Placental epithelial cell (primary cell): ENCODE measurements at places on chromosomes 3 and 15. TPM values are rescaled to one million over a fixed set of nuclear protein-coding genes. Genes with fewer than 3 reads are reported as not detected.

GALNT15 gene
- total RNA-seq, result 0.11 TPM in 1 of 2 replicates, not detected in the other

RNF7 gene
- total RNA-seq, result 42.4 and 64.0 TPM in 2 replicates

LRRC15 gene
- total RNA-seq, result under 0.01 TPM in 1 of 2 replicates, not detected in the other

P2RY14 gene
- total RNA-seq, result not detected in 2 replicates

GAP43 gene
- total RNA-seq, result not detected in 2 replicates

SMAD6 gene
- 6.6 and 9.4 TPM in 2 replicates for total RNA-seq

P2RY1 gene
- under 0.01 and 0.11 TPM in 2 replicates for total RNA-seq
